ENCODE measurements at places on chromosomes 11 and 22.

GRCh38 chr11:32116668-32117067 lies 25.8 kb downstream of the RCN1 start:
- DNase-seq = no peak

DNA sequence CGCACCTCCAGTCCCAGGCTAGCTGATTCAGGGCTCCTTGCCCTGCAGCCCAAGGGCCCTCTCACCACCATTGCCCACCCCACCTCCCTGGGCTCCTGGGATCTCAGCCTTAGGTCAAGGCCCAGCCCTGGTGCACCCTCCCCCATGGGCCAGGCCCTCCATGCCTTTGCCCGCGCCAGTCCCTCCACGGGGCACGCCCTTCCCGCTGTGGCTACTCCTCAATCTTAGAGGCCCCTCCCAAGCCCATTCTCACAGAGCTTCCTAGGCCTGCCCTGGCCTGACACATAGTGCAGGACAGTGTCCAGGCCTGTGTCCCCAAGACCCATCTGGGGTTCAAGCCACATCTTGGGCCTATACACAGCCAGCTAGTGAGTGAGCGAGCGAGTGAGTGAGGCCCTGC lies 6.9 kb downstream of the GP1BB start:
- no peak for DNase-seq

DNA sequence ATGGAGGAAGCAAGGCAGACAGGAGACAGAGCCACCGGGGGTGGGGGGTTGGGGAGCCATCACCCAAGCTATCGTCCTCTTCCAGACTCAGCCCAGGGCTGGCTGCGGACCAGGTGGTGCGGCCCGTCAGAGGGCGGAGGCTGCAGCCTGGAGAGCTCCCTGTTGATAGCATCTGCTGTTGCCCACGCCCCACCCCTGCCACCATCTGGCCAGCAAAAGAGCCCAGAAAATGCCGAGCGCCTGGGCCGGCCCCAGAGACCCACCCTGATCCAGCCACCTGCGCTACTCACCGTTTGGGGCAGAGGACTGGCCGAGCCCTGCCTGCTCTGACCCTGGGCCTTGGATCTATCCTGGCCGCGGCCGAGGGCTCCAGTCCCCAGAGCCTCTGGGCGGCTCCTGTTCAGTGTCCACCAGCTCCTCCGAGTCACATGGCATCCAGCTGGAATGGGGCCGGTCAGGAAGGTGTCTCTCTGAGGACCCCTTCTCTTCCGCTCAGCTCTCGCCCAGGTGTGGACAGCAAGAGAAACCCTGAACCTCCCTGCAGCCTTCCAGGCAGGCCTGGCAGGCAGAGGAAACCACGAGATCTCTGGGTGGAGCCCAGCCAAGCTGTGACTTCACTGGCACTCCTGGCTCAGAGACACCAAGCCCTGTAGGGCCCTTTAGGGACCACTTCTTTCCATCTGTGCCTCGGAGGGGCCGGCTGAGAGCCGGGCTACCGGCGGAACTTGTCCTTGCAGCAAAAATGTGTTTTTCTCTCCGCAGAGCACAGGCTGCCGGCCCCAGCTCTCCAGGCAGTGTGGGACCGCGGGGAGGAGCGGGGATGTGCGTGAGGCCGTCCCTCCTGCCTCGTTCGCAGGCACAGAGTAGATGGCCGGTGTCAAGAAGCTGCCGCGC lies at the start of gene MRGPRE:
Gene MRGPRE (minus strand): TSS at position 567 of the 894 bp plus-strand sequence. CDS start 3,618 bp downstream, outside the sequence.
- peak; percentile 35 for DNase-seq

DNA sequence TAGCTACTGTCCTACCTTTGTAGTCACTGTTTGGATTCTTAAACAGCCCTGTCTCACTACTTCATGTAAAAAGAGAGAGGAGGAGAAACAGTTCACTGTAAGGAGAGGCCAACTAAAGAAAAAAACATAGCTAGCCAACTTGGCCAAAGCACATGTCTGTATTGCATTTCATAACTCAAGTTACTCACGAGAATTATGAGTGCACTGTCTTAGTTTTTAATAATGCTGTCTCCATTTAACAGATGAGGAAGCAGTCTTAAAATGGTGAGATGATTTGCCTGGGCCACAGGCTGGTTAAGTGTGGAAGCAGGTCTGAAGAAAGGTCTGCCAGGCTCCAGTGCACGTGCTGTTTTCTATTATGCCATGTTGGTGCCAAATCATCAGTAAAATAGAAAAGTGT lies 104.5 kb downstream of the UVRAG start:
- DNase-seq = no peak

DNA sequence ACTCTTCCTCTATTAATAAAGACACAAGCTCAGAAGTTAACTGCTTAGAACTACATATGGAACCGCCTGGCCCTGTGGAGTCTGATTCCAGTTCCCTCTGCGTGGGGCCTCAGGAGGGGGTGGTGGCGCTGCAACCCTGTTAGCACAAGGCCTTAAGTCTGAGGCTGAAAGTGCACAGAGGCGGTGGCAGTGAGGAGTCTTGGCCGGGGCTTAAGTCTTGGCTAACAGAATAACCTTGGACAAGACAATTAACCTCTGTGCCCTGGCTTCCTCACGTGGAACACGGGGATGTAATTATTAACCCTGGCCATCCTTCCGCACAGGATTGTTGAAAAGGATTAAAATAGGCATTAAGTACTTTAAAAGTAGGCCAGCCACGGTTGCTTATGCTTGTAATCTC lies 191.5 kb downstream of the CEP164 start:
- DNase-seq = no peak

GRCh38 chr11:5291207-5291838 lies 10.4 kb downstream of the OR51B4 start:
- DNase-seq = no peak

GRCh38 chr11:77267962-77268361 lies 33.5 kb downstream of the GDPD4 start:
- no peak for DNase-seq

DNA sequence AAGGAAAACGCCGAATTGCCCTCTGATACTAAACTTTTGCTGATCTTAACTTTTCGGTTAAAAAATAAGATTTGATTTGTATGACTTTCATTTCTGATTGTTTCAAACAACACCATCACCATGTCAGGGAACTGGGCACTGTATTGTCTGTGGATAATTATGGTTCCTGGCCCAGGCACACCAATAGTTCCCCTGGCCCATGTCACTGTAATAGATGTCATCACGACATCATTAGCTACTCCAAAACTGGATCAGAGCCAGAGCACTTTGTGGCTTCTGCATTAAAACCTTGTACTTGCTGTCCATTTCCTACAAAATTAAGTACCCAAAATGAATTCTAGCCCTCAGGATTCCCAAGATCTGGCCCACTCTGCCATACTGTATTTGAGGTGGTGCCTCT lies 119.5 kb upstream of the NARS2 start:
- DNase-seq = no peak

GRCh38 chr22:39427751-39428596 lies 28.4 kb downstream of the TAB1 start:
- no peak for DNase-seq

GRCh38 chr11:93567401-93567895 lies 24.3 kb upstream of the SMCO4 start:
- no peak for DNase-seq

DNA sequence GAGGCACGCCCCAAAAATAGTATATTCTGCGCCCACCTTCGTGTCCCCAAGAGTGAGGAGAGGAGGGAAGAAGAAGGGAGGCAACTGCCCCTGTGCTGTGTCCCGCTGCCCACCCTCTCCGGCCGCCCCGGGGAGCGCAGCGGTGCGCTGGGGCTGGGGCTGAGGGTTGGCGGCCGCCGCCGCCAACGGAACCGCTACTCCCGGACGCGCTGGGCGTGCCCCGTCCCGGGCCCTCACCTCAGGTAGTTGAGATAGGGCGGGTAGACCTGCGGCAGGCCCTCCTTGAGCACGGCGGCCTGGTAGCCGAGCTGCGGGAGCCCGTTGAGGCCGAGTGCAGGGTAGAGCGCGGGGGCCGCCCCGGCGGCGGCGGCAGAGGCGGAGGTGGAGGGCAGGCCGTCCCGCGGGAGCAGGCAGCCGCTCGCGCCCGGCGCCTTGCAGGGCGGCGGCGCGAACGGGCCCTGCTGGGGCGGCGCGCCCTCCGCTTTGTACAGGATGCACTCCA lies 2.4 kb downstream of the PGR start:
- DNase-seq = no peak

GRCh38 chr11:976431-977160 lies 50.9 kb downstream of the AP2A2 start:
- DNase-seq = peak; percentile 65

DNA sequence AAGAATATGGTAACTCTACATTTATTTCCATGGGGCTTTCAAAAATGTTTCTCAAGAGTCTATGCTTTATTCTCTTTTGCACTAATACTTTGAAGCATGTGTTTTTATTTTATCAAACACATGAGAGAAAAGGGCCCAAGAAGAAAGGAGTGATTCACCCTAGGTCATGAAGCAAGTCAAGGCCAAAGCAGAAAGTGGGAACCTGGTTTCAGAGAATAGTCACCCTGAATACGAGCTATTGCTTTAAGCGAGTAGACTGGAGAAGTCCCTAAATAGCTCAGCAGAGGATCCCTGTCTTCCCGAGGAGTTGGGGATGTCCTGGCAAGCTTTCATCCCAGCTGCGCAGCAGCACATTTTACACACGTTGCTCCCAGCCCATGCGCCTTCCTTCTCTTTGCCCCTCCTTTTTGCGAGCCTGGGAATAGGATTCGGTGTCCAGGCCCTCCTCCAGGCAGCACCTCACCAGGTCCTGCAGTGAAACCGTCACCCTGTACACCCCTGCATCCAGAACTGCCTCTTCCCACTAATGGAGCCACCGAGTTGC lies 19.1 kb downstream of the MPEG1 start:
- DNase-seq = no peak

DNA sequence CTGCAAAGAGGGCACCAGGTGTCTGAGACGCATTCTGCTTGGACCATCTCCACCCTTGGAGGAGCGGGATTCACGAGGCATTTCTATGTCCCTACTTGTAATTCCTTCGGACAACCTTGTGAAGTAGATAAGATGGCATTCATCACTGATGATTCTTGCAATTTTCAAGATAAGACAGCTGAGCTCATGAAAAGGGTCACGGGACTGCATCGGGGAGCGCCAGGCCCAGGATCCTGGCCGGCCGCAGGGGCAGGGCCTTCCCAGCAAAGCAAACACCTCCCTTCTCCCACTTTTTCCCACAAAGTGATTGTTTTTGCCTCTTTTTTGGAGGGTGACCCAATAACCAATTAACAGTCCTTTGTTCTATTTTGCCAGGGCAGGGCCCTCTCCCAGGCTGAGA lies 8.4 kb downstream of the LIF start:
- DNase-seq = no peak

- no peak for DNase-seq
Measured at GRCh38 chr11:134071766-134072402, 3.0 kb downstream of the JAM3 start.

- no peak for DNase-seq
Measured at GRCh38 chr11:115464269-115464668, 39.9 kb downstream of the CADM1 start.

DNA sequence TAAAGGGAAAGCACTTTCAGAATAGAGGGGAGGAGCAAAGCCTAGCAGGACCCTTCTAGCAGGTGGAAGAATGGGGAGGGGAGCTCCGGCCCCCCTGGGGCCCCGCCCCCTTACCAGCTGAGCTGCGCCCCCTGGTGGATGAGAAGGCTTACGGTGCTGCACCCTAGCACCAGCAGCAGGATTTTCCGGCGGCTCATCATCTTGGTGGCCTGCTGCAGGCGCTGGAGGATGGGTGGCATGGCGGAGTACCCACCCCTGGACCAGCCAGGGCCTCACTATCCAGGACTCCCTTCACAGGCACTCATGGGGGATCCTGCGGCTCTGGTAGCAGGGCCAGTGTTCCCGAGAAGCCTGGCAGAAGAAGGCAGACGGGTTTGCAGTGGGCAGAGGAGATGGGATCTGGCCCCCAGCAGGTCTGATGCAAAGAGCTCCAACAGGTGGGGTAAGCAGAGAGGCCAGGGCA lies 3.8 kb downstream of the GAL3ST3 start:
- DNase-seq = peak; percentile 85

- no peak for DNase-seq
Measured at GRCh38 chr11:123581651-123582399, 72.6 kb downstream of the SCN3B start.

DNA sequence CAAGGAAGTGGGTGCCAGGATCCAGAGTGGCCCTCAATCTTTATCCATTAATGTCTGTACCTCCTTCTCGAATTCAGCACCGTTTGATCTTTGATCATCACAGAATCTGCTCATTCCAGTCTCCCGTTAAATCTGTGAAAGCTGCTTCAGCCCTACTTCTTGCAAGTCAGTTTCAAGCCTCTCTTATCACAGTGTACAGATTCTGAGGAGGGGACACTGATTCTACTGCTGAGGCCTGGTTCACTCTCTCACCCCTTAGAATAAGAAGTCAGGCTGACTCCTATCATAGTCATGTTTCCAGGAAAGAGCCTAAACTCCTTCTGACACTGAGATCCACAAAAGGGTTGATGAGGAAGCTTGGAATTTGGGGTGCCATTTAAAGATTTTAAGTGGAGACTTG lies 39.0 kb downstream of the MAML2 start:
- DNase-seq = no peak

GRCh38 chr11:73249853-73250783 lies 22.0 kb upstream of the P2RY6 start:
- no peak for DNase-seq

- no peak for DNase-seq
Measured at GRCh38 chr11:33376331-33377310, 119.4 kb downstream of the HIPK3 start.

- no peak for DNase-seq
Measured at GRCh38 chr11:69537855-69538640, 56.6 kb downstream of the LINC01488 start.

GRCh38 chr11:78295991-78296930 lies 107.5 kb downstream of the USP35 start:
- DNase-seq = no peak

- DNase-seq = no peak
Measured at GRCh38 chr11:45089676-45090499, 56.6 kb upstream of the PRDM11 start.

GRCh38 chr11:67542971-67543370 lies 19.7 kb upstream of the CABP2 start:
- no peak for DNase-seq

DNA sequence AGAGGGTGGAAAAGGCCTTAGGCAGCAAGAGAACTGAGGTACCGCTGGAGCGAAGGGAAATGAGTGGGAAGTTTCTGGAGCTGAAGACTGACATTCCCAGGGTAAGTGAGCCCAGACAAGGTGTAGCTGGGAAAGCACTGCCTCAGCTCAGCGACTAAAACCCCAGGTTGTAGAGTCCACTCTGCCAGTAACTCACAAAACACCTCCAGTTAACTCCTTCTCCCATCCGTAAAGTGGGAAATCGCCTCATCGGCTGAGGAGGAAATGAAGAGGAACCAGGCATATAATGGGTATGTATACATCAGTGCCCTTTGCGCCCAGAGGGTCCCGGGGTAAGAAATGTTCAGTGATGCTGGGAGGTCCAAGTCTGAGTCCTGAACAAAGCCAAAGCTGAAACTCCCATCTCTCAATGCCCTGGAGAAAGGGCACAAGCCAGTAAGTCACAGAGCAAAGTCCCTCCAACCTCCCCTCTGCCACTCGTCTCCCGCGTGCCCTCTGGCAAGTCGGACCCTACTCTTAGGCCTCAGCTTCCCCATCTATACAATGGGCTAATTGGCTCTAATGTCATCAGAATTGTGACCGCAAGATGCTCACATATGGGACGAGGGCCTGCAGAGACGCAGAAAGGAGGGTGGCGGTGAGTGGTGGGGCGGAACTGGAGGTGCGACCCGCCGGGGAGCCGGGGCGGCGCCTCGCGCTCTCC lies 588 bp downstream of the VPS37C start:
- DNase-seq = peak; percentile 30

- no peak for DNase-seq
Measured at GRCh38 chr11:35160246-35160824, 21.4 kb downstream of the CD44 start.

GRCh38 chr22:43854121-43854785 lies 8.1 kb downstream of the SULT4A1 start:
- no peak for DNase-seq

GRCh38 chr11:58609723-58610122 lies 12.7 kb upstream of the CNTF start:
- no peak for DNase-seq

Measured in dorsolateral prefrontal cortex (tissue), 122 donors.